GM23248 (cell line): ENCODE measurements at places on chromosomes 12 and 14. TPM values are rescaled to one million over a fixed set of nuclear protein-coding genes. Genes with fewer than 3 reads are reported as not detected.

GRCh38 chr12:53872367-53872766 lies 66.3 kb upstream of the HOXC13 start:
- no peak for DNase-seq

DNA sequence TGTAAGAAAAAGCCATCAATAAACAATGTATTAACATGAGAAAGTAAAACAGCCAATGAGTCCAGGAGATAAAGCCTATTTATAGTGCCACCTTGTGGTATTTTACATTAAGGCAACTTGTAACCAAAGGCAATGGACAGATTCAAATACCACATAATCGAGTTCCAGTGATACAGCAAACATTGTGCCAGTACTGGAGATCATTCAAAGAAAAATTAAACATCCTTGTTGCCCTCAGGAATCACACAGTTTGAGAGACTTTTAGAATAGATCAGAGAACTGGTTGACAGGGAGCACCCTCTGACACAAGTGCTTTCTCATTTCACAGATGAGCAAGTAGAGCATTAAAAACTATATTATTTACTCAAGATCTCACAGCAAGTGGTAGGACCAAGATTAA lies 98.1 kb downstream of the DDHD1 start:
- peak; percentile 73 for DNase-seq

Gene KIF5A
- 0.15 and 0.18 TPM in 2 replicates for polyA plus RNA-seq

GRCh38 chr12:75784591-75784990 lies 247.0 kb downstream of the PHLDA1 start:
- peak; percentile 5 for DNase-seq

Gene PITPNM2
- polyA plus RNA-seq: 0.37 and 0.63 TPM in 2 replicates

Gene PROX2
- polyA plus RNA-seq: 0.05 TPM in 1 of 2 replicates, not detected in the other

GRCh38 chr14:31819281-31819680 lies 257.8 kb upstream of the ARHGAP5 start:
- no peak for DNase-seq

DNA sequence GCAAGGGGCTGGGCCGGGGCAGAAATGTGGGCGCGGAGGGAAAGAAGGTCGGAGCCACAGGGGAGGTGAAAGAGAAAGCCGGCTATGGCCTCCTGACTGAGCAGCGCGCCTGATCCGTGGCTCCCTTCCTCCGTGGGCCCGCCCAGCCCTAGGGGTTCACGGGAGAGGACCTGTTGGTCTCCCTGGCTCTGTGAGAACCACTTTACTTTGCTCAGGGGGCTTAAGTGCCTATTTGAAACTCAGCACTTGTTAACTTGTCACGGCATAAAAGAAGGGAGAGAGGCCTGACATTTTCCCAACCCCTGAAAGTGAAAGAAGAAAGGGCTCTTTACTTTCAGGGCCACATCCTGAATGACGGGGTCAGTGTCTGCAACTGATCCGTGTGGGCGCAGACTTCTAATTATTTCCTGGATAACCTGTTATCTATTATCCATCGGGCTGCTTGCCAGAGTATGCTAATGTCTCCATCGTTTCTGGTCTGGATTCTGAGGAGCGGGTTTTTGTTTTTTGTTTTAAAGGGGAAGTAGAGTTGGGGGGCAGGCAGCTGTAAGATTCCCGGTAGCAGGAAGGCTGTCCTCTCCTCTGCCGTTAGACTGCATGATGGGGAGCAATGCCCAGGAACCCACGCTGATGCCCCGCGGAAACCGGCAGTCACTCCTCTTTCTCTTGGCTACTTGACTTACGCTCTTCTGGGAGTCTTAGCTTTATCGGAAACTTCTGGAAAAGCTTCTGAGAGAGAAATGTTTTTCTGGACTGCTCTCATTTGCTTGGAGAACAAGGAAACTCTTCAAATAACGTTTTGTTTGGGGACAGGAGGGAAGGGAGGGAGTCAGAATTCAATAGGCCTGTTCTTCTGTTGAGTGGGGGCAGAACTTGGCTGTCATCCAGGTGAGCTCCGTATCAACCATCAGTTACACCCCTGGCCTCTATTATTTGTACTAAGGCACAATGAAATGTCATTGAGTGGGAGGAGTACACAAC lies 127.7 kb upstream of the MAX start:
- DNase-seq: peak; percentile 67

Gene GLI1
- polyA plus RNA-seq: 0.89 and 1.0 TPM in 2 replicates

Gene PMEL
- polyA plus RNA-seq: 0.38 and 0.76 TPM in 2 replicates

Gene MAP4K5
- polyA plus RNA-seq: 98.0 and 101 TPM in 2 replicates

DNA sequence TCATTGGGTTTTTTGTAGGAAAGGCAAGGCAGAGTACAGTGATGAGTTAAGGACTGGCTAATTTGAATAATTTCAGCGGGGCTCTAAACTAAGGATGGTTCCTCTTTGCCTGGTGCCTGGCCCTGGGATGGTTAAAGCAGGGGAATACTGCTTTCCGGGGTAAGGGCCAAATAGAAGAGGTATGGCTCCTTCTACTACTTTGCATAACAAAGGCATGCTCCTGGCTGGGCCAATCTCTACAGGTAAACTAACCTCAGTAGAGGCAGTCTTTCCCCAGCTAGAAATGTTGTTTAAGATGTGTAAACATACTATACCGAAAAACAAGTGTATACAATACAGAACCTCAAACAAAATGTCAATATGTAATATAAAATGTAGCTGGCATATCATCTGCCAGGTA lies 1239.0 kb downstream of the SLC16A7 start:
- DNase-seq: no peak

- peak; percentile 1 for DNase-seq
Observed at GRCh38 chr14:75702122-75702521, 41.1 kb downstream of the TTLL5 start.

DNA sequence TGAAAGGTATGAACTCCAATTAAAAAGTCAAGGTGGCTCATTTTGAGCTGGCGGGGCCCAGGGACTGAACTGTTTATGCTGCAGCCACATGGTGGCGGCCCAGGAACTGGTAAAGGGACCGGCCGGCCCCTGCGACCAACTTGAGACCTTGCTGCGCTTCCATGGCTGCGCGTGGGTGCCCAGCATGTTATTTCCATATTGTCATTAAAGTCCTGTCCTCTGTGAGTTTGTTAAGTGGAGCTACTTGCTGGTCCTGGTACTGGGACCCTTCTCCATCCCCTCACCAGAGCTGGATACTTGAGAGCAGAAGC lies 62.3 kb downstream of the BEGAIN start:
- peak; percentile 47 for DNase-seq

Gene RBM19
- 13.4 and 14.8 TPM in 2 replicates for polyA plus RNA-seq

GRCh38 chr14:85459361-85460000 lies 70.5 kb upstream of the FLRT2 start:
- no peak for DNase-seq

DNA sequence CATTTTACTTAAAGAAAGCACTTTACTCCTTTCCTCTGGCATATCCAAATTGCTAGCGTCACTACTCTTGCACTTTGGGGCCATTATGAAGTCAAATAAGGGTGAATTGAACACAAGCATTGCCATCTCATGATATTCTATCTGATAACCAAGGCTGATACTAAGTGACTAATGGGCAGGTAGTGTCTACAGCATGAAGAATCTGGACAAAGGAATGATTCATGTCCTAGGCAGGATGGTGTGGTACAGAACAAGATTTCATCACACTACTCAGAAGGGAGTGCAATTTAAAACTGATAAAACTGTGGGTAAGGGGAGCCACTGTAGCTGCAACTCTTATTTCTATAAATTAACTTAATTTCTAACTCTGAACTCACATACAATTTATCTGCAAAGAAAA lies 7.7 kb upstream of the SLC6A15 start:
- DNase-seq: peak; percentile 30

Gene BCL11B
- not detected in 2 replicates for polyA plus RNA-seq

Gene CREBL2
- polyA plus RNA-seq: 23.4 and 25.4 TPM in 2 replicates
